Stimulated activated CD4-positive, alpha-beta T cell treated with anti-CD3 and anti-CD28 coated beads, Interleukin-12 subunit alpha, Interleukin-12 subunit beta, amount 100 ng/mL, for 24 hours (primary cell): ENCODE measurements at places on chromosomes 6 and 20.

GRCh38 chr6:4208158-4208557, 72.8 kb upstream of the ECI2 start:
- DNase-seq = no peak

- peak; percentile 28 for DNase-seq
These were observed 66.4 kb downstream of the LY86 start for GRCh38 chr6:6654599-6655575.

DNA sequence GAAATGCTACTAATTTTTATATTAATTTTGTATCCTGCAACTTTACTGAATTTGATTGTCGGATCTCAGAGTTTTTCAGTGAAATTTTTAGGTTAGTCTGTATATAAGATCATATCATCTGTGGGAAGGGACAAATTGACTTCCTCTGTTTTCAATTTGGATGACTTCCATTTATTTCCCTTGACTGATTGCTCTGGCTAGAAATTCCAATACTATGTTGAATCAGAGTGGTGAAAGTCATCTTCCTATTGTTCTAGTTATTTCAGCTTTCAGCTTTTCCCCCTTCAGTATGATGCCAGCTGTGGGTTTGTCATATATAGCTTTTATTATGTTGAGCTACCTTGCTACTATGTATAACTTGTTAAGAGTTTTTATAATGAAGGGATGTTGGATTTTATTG, 771.2 kb downstream of the KIF16B start:
- no peak for DNase-seq

GRCh38 chr6:160386869-160387530, 38.8 kb downstream of the SLC22A3 start:
- no peak for DNase-seq

DNA sequence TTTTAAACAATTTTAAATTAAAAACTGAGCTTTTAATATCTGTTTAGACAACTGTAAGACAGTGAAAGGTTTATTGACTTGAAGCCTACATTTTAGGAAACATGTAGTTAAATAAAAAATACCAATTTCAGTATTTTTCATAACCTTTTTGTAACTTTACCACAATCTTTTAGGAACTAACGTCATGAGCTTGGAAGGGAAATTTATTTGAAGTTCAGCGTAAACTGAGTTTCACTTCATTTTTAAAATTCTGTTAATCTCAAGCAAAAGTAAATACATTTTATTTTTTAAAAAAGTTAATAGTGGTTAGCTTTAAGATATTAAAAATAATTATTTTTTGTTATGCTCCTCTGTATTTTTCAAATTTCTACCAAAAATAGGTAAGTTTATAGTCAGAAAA, 5.5 kb downstream of the CST7 start:
- no peak for DNase-seq

GRCh38 chr20:45366631-45367030, 3.7 kb downstream of the SYS1 start:
- no peak for DNase-seq

DNA sequence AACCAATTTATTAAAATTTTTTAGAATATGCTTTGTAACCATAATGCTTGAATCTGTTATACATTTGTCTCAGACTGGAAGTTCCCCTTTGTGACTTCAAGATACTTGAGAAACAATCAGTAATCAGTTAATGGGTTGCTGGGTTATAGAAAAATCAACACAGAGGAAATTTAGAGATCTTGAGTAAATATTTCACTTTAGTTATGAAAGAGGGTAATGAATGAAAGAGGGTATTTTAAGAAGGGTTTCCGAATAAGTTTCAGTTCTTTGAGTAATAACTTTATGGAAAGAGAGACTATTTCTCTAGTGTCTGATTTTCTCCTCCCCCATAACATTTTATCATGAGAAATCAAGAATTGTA, 21.4 kb downstream of the ZFAND3 start:
- no peak for DNase-seq

- DNase-seq = no peak
These were observed 150.4 kb upstream of the CCN2 start for GRCh38 chr6:132101535-132101934.

GRCh38 chr6:148395583-148396101, 53.0 kb downstream of the SASH1 start:
- DNase-seq = no peak

- DNase-seq = no peak
These were observed 5.4 kb downstream of the DSP start for GRCh38 chr6:7546896-7547295.

DNA sequence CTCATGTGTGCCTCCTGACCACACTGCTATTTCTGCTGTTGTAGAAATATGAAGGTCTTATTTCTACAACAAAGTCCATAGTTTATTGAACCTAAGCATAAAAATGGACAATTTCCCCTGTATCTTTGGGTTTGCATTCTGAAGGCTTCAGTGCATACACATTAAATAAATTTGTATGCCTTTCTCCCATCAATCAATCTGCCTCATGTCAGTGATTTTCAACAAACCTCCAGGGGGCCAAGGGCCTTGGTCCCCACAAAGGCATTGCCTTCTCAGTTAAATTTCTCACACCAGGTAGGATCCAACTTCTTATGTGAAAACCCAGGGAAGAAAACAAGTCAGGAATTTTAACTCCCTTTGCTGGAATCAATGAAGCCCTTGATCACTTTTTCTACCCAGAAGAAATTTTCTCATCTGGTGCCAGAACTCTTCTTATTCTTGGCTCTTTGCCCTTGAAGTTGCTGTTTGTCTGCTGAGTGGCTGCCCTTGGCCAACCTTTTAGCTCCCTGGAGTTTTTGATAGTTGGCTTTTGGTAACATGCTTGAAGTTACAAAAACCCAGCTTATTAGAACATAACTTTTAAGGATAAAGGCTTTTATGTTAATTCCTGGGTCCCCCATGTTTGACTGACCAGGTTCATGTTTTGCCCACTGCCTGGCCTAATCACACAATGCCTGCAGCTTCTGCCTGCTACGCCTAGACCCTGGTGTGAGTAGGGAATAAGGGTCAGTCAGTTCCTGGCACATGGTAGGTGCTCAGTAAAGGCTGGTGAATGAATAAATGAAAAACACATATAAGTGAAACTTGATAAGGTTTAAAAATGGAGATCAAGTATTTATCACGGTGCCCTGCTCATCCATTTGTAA, 37.0 kb downstream of the SHLD1 start:
- DNase-seq = no peak

- DNase-seq = no peak
These were observed 131.5 kb upstream of the RALGAPA2 start for GRCh38 chr20:20843982-20844381.

GRCh38 chr6:19153270-19153980, 683.7 kb upstream of the ID4 start:
- DNase-seq = no peak

DNA sequence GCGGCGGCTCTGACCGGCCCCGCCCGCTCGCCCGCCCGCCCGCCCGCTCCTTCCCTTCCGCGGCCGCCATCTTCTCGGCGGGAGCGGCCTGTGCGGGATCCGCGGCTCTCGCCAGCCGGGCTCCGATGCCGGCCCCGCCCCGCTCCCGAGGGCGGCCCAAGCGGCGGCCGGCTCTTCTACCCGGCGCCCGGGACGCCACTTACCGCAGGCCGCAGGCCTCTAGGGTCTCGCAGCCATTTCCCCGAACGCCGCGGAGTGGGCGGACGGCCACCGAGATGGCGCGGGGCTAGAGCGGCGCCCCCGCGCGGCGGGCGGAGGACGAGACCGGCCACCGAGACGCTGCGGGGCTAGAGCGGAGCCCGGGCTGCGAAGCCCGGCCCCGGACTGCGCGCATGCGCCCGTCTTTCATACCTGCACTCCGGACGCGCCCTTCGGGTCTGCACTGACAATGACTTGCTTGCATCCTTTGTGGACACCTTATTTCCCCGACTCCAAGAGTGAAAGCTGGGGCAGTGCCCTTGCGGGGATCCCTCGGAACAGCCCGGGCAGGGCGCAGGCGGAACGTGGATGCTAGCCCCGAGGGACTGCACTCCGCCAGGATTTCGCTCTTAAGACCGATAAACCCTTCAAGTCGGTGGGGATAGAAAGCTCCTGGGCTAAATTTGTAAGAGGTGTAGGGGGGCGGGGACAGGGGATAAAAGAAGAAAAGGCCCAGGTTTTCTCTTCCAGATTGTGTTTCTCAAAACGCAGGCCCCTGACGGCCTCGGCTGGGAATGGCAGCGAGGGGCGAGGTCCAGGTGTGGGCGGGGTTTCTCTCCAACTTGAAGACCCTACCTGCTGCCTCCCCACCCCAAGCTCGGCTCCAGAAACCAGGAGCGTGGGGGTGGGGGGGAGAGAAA, at the start of gene DIDO1:
TSS of gene DIDO1 (minus strand) at position 277 of the 899 bp plus-strand sequence.
- DNase-seq = peak; percentile 79

DNA sequence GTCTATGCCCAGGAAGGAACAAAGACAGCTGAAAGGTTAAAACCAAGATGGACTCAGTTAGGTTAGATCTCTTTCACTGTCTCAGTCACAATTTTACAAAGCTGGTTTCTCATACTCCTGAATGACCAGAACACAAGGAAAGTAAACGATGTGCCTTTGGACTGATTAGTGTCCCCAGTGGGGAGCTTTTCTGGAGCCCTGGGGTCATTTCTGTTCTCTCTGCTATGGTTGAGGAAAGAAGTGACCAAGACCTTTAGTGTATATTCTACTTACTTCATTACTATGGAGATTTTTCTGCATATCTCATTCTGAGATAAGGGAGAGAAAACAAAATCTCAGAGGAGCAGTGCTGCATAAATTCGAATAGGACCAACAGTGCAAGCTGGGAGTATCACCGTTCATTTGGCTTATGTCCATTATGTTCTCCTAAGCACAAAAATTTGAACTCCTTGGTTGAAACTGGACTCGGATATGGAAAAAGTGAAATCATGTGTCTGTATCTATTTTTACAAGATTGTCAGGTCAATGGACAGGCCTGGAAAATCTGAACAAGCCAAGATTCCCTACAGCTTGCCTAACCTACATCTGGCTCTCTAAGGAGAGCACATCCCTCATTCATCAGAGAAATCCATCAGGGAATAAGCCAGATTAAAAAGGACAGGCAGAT, 34.4 kb upstream of the ENPP1 start:
- DNase-seq = no peak

DNA sequence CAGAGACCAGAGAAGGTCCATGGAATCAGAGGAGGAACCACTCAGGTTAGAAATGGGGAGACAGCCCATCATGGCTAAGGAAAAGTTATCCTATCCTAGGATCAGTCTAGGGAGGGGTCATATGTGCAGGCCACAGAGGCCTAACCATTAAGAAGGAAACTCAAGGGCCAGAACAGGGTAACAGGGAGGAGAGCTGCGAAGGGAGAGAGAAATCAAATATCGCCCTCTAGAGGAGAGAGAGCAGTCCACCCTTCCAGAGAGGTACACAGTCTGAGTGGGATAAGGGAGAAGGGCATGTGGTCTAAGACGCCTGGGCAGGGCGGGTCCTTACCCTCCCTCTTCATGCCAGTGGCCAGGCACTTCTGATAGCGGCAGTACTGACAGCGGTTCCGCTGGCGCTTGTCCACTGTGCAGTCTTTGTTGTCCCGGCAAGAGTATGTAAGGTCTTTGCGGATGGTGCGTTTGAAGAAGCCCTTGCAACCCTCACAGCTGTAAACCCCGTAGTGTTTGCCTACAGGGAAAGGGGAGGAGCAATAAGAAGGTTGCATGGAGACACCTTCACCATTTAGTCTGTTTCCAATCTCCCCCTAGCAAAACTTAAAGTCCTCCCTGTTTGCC, 2.9 kb downstream of the RXRB start:
- DNase-seq = no peak

- DNase-seq = no peak
These were observed 17.8 kb downstream of the ADGRF4 start for GRCh38 chr6:47716207-47716606.

DNA sequence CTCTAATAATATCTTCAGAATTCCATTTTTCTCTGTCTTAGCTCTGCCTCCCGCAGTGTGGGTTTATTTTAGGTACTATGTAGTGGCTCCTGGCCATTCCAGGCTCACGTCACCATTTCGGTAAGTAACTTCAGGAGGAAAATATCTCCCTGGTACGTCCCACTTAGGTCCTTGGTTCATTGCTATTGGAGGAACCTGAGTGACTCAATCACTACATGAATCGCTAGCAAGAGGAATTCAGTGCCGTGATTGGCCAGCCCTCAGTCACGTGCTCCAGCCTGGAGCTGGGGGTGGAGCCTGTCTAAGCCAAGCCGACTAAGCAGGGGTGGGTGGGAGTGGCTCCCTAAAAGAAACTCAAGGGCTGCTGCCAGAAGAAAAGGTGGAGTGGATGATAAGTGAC, 67.3 kb upstream of the E2F3 start:
- DNase-seq = no peak

DNA sequence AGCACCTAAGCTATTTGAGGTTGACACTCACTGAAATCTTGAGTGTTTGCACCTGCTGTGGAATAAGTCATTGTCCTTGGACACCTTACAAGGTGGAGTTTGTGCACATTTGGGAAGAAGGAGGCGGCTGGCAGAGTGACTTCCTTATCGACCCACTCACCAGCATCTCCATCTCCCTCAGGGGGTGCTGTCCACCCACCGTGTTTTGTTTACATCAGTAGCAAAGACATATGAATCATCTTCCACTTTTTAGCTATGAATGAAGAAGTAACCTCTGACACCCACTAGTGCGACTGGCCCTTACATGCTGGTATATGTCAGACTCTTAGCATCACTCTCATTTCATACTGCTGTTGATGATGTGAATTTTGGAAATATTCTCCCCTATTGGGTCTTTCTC, 119.5 kb upstream of the SGK1 start:
- DNase-seq = no peak

GRCh38 chr6:4977468-4977867, 26.4 kb downstream of the RPP40 start:
- DNase-seq = no peak

DNA sequence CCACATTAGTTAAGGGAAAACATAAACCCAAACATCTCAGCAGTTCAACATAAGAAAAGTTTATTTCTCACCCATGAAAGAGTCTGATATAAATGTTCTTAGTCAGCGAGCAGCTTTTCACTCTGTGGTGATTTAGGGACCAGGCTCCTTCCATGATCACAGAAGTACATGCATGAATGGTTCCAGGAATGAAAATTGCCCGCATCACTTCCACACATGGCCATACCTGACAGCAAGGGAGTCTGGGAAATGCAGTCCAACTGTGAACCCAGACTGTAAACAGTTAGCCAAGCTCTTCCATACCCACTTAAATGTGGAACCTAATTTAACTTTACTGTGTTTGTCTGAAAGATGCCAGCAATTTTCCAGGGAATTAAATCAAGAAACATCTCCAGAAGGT, 353.9 kb downstream of the HACE1 start:
- DNase-seq = no peak

- DNase-seq = no peak
These were observed 22.6 kb downstream of the PSMB9 start for GRCh38 chr6:32876603-32877002.

DNA sequence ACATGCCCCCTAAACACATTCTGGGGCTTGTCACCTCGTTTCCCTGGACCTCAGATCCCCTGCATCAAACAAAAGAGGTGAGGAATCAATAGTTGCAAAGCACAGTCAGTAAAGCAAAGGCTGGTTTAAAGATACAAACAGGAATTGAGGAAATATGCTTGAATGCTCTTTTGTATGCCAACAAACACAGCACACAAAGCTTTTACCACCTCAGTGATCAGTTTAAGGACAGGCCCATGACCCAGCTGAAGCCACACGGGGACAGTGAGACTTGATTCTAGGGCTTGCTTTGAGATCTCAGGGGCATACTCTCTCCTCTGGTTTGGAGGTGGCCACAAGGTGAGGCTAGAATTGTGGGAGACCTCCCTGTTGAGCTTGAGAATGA, 182.9 kb upstream of the CST7 start:
- DNase-seq = no peak

- no peak for DNase-seq
These were observed 58.1 kb downstream of the C6orf58 start for GRCh38 chr6:127635091-127635490.

- no peak for DNase-seq
These were observed 42.2 kb downstream of the ADAT2 start for GRCh38 chr6:143408151-143408786.

GRCh38 chr20:13251904-13252297, 30.8 kb downstream of the ISM1 start:
- no peak for DNase-seq
